ENCODE measurements at places on chromosomes 7 and 10.

- DNase-seq = no peak
These were observed 753.7 kb downstream of the SUGCT start for GRCh38 chr7:40888499-40888898.

GRCh38 chr10:62354916-62355315 lies 19.3 kb upstream of the ZNF365 start:
- no peak for DNase-seq

GRCh38 chr10:86450806-86451603 lies 70.6 kb downstream of the WAPL start:
- DNase-seq = no peak

DNA sequence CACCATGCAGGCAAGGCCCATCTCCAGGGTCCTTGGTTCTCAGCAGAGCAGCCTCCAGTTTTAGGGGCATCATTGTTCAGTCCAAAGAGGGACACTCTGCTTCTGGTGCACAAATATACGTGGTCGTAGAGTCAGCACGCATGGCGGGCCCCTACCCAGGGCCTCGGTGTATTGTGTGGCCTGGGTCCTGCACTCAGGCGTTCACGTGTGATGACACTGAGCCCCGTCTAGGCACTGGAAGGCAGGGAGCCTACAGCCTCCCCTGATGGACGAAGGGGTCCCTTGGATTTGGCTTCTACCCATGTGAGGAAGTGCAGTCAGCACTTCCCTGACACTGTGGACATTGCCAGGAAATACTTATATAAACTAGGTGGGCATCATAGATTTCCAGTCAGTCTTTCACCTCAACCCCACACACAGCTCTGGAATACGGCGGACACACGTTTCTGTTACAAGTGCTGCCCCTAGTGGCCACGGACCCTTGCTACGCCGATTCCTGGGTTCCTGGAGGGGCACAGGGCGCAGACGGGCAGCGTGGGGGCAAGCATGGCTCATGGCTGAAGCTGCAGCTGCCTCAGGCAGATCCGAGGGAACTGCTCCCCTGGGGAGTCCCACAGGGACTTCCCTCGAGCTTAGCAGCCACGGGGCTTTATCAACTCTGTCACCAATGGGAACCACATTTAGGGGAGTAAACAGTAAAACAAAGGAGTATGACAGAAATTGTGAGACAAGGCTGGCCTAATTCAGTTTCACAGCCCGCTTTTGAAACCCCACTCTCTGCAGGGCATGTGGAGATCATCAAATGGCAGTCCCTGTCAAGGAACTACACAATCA lies 25.4 kb downstream of the AIFM2 start:
- DNase-seq = no peak

- DNase-seq = no peak
These were observed 61.8 kb upstream of the MET start for GRCh38 chr7:116610210-116610609.

DNA sequence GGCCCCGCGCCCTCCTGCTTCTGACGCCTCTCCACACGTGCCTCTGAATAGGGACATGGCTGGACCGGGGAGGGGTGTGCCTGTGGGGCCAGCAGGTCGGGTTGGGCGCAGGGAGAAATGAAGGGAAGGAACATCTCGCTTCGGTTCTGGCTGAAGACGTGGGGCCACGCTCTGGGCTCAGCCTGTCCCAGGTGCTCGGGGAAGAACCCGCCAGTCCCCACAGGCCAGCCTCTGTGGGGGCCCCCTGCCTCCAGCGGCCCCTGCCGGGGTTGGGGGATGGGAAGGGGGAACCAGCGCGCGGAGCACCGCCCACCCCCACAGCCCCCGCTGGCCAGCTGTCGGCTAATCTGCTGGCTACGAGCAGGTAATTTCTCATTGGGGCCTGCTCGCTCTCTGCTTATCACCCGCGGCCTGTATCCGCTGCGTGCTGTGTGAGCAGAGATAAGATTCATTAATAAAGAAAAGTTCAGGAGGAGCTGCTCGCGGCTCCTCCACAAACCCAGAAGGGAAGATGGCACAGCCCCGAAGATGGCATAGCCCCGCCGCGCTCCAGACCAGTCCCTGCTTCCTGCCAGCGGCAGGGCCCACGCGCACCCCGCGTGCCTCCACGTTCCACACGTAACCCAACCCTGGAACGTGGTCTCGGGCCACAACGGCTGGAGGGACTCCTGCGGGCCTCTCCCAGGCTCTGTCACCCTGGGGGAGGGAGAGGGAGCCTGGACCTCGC lies 186.2 kb downstream of the ELFN1 start:
- DNase-seq = no peak

- no peak for DNase-seq
These were observed 200.6 kb downstream of the GLRX3 start for GRCh38 chr10:130336617-130337304.

DNA sequence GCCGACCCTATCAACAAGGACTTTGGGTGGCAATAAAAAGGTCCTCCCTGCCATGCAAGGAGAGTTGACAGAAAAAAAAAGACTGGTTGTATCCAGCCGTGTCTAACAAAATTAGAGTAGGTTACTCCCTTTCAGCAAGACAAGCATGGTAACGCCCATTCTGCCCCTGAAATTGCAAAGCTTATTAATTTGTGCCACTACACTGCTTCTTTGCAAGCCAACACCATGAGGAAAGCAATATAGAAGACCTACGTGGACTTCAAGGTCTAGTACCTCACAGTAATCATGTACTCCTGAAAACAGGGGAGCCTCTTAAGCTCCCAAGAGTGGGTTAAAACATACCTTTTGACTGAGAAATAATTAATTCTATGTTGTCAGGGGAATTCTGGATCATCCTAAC lies 90.3 kb downstream of the FRMPD2 start:
- no peak for DNase-seq

GRCh38 chr10:2340831-2341647 lies 603.7 kb upstream of the ADARB2 start:
- no peak for DNase-seq

DNA sequence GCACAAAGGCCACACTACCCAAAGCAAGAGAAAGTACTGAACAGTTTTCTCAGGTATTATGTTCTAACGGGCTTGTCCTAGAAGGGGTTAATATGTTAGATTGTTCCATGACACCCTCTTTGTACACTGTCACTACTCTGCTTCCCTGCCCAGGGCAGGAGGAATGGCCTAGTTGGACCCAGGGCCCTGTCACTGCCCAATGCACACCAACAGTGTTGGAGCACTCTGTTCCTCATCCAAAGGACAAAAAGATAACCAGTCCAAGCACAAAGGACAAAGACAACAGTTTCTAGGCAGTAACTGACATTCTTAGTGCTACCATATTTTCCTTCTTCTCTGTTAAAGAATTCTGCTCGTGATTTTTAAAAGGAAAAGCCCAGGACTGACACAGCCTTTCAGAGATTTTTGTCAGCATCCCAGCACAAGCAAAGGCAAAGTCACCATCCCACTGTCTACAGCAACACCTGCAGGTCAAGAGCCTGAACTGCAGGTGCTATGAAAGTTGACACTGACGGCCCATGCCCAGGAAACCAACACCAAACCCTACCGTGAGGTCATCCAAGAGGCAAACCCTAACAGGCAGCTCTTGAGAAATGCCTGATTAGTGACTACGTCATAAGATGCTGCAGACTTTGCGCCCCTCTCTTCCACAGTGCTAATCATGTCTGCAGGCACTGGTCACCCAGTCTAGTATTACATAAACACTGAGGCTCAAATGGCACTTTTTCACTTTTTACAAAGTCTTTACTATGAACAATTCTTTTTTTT lies 13.2 kb downstream of the NUDCD3 start:
- DNase-seq = peak; percentile 8

GRCh38 chr10:123150271-123150985 lies 2.5 kb downstream of the HMX2 start:
- no peak for DNase-seq

DNA sequence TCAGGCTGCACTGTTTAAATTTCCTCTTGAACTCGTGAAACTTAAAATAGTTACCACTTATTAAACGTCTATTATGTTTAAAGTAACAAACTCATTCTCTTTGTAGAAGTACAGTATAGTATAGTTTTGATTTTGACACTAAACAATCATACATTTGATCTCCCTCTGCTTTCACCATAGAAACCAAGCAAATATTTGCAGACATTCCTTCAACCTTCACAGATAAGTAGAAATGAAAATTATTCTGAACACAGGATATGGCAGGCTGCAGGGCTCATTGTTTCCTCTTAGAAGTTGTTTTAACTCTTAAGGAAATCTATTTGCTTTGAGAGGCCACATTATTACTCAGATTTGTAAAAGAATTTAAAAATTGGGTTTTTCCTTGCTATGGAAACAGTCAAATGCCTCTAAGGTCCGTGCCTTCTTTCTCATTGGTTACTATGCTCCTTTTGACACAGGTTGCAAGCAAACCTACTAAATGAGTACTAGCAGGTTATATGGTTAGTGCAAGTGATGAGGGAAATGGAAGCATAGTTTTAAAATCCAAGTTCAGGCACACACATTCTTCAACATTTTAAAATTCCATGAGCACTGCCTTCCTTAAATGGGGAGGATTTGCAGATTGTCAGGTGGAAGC lies 92.8 kb upstream of the FAM133B start:
- DNase-seq = no peak

- no peak for DNase-seq
These were observed 32.4 kb downstream of the CXCL12 start for GRCh38 chr10:44352316-44353127.

DNA sequence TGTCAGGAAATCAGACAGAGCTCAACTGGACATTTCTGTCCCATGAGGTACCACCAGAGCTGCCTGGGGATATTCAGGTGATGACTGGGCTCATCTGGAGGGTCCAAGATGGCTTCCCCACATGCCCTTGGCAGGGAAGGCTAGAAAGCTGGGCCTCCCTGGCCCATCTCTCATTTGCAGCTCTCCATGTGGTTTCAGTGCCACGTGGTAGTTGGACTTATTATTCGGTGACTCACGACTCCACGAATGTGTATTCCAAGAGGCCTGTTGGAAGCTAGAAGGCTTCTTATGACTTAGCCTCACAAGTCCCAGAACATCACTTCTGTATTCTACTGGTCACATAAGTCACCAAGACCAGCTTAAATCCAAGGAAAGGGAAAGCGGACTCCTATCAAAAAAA lies 22.8 kb downstream of the NSMCE4A start:
- DNase-seq = no peak

- no peak for DNase-seq
These were observed 151.6 kb downstream of the KIAA1217 start for GRCh38 chr10:24360282-24361127.

- DNase-seq = no peak
These were observed 64.2 kb downstream of the CUL2 start for GRCh38 chr10:35025916-35026315.

GRCh38 chr10:78955206-78955605 lies 113.6 kb upstream of the ZMIZ1 start:
- DNase-seq = no peak

DNA sequence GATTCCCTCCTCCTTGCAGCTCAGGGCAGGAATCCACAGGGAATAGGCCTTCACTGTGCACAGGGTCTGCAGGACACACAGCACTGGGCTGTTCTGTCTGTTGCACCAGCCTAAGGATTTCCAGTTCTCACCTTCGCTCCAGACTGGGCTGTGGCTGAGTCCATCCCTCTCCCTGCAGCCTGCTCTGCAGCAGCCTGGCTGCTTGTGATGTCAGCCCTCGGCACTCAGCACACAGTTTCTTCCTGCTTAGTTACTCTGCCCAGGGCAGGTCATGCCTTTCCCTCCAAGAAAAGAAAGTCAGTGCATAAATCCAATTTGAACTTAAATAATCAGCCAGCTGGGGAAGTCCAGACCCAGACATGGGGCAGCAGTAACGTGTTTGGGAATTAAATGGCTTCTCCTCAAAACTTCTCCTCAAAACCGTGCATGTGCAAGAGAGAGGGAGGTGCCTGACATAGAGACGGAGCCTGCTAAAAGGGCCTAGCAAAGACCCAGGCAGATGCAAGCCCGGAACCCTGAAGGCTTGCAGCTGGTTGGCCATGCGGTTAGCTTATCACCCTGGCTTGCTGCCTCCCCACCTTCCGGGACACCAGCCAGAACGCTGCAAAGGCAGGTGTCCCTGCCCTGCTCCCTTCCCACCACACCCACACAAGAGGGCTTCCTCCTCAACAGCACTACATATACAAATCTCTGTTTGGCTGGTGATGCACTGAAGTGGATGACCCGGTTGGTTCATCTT lies 10.9 kb upstream of the GDF2 start:
- peak; percentile 19 for DNase-seq

DNA sequence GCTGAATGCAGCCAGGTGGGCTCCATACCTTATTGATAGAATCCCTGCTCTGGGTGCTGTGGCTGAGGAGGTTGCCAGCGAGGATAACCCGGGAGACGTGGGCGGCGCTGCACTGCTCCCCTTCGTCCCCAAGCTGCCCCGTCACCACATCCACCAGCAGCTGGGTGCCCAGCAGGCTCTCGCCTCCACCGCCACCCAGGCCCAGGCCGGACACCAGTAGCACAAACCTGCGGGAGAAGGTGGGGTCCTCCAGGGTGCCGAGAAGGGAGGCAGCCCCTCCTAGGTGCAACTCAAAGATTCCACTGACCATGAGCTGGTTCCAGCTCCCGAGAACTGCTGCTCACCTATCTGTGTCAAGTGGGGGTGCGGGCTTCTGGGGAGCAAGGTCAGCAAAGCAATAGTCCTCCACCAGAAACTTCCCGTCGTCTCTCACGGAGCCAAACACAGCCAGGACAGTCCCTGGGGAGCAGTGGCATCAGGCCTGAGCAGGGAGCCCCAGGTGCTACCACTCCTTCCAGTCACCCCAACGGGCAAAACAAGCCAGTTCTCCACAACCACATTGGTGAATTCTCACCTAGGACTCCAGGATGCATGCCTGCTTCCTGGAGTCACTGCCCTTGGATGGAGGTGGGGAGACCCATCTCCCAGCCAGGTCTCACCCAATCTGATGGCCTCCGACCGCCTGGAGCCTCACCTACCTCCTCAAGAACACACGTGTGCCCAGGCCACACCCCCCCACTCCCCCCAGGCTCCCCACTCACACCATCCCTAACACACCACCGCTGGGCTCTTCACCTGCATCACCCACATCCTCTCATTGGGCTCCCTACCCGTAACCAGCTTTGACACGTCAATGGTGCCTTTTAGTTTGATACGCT lies 6.3 kb downstream of the POLD2 start:
- DNase-seq = no peak

GRCh38 chr7:112271162-112271561 lies 64.7 kb downstream of the ZNF277 start:
- no peak for DNase-seq

DNA sequence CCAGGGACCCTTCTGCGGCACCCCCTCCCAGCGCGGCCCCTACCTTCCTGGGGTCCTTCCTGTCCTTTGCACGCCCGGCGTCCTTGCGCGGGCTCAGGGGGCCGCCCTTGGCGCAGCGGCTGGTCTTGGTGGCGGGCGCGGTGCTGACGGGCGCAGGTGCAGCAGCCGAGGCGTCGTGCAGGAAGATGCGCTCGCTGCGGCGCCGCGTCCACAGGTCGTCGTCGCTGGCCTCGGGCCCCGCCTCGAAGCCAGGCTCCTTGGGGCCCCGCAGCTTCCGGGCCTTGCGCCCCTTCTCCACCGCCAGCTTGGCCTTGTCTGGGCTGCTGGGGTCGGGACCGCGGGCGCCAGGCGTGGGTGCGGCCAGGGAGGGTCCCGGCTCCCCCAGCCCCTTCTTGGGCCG lies 49.8 kb downstream of the SLC29A4 start:
- no peak for DNase-seq

- no peak for DNase-seq
These were observed 92.6 kb downstream of the POLL start for GRCh38 chr10:101495324-101495925.

GRCh38 chr10:44731283-44731682 lies 179.9 kb upstream of the TMEM72 start:
- no peak for DNase-seq
